RWPE2 (cell line): ENCODE measurements at places on chromosomes 6 and 20.

DNA sequence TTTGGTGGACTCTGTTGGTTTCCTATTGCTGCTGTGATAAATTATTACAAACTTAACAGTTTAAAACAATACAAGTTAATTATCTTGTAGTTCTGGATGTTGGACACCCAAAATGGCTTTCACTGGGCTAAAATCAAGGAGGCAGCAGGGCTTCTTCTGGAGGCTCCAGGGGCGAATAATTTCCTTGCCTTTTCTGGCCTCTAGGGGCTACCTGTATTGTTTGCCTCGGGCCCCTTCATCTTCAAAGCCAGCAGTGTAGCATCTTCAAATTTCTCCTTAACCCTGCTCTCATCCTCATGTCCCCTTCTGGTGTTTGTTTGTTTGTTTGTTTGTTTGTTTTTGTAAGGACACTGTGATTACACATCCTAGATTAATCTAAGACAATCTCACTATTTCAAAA is 60.5 kb upstream of the ANKEF1 start:
- DNase-seq: no peak

GRCh38 chr6:47162231-47162630 is 120.1 kb upstream of the ADGRF1 start:
- no peak for DNase-seq

- DNase-seq: no peak
Observed at GRCh38 chr6:40743226-40743625, 156.1 kb upstream of the LRFN2 start.

DNA sequence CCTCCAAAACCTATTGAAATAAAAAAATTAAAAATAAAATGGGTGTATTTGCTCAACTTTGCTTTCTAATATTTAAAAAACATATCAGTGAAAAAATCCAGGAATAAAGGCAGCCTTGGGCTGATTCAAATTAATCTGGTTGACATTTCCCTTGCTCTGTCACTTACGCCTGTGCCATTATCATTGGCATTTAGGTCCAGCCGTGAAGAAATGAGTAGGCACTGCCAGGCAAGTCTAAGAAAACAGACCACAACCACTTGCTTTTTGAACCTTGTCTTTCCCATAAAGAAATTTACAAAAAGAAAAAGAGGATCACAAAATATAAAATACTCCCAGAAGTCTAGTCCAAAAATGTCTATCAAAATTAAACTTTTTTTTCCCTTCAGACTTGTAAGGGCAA is 59.2 kb upstream of the HBS1L start:
- DNase-seq: no peak
